ENCODE measurements at places on chromosomes 4 and X.

- DNase-seq: no peak
Measured at GRCh38 chr4:15965325-15965724, 2.4 kb upstream of the FGFBP2 start.

GRCh38 chr4:7649741-7650531 lies 215.2 kb upstream of the PSAPL1 start:
- peak; percentile 2 for DNase-seq

DNA sequence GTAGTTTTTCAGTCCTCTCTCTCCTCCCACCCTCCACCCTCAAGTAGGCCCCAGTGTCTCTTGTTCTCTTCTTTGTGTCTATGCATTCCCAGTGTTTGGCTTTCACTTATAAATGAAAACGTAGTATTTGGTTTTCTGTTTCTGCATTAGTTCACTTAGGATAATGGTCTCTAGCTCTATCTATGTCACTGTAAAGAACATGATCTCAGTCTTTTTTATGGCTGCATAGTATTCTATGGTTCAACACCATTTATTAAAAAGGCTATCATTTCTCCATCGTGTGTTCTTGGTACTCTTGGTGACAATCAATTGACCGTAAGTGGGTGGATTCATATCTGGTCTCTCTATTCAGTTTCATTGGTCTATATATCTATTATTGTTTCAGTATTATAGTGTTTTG lies 18.7 kb upstream of the IL2 start:
- DNase-seq: no peak

- DNase-seq: no peak
Measured at GRCh38 chrX:121160987-121161386, 113.6 kb downstream of the GLUD2 start.

GRCh38 chr4:3659131-3659530 lies 107.1 kb upstream of the ADRA2C start:
- no peak for DNase-seq

DNA sequence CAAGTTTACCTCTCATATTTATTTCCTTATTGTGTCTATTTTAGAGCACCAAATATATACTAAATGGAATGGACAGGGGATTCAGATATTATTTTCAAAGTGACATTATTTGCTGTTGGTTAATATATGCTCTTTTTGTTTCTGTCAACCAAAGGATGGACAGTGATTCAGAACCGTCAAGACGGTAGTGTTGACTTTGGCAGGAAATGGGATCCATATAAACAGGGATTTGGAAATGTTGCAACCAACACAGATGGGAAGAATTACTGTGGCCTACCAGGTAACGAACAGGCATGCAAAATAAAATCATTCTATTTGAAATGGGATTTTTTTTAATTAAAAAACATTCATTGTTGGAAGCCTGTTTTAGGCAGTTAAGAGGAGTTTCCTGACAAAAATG lies 6.2 kb downstream of the FGB start:
- DNase-seq: no peak

DNA sequence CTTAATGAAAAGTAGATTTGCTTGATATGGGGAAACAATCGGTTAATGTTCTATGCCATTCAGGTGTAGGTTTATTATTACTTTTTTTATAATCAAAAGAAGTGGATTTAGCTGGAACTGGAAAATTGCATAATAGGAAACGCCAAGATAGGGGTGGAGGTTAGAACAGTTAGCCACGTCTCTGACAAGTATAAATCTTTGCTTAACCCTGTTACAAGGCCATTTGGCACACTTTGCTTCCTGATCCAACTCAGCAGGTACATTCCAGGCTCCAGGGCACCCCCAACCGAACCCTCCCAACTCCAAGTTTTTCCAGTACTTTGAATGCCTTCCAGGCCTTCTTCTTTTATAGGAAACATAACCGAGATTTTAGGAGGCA lies 50.6 kb upstream of the ACSL4 start:
- DNase-seq: no peak

DNA sequence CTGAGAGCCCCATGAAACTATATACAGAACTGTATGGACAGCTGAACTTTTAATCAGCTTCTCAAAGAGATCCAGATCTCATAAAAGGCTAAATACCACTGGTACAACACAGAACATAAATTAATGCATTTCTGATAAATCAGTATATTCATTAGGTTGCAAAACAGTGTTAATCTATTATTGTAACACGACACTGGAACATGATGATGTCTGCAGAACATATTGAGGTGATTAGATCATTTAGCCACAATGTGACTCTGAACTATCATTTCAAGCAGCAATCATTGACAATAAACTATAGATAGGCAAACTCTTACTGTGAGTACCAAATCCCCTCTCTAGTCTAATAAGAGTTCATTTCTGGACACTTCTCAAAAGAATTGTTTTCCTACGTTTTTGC lies 50.3 kb downstream of the GASK1B start:
- DNase-seq: no peak

DNA sequence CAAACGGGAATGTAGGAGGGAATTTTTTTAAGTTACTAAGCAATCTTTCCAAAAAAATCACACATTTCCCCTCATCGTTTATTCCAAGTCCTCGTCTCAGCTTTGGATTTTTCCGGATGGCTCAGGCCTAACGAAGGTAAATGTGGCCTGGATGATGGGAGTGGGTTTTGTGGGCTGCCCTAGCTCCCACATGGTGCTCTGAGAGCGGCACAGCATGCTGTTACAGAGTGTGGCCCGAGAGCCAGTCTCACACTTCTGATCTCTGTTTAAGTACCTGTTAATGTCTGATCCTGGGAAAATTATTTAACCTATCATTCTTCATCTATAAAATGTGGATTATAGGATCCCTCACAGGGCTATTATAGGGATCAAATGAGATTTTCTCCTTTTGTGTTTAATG lies 38.2 kb upstream of the ADAM29 start:
- DNase-seq: no peak

GRCh38 chrX:119756926-119757635 lies 1.3 kb upstream of the SOWAHD start:
- no peak for DNase-seq

GRCh38 chr4:2011583-2011982 lies 2.8 kb upstream of the NELFA start:
- no peak for DNase-seq

DNA sequence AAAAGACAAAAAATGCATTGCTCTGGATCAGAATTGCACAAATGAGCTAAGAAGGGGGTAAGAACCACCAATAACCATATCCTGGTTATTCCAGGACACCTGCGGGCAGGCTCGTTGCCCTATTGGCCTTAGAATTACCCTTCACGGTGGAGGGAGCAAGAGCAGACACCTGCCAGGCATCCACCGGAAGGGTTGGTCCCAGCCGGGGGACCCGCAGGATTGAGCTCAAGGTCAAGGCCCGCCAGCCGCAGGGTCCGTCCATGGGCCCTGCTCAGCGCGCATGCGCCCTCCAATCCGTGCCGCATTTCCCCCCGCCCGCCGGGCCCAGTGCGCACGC lies 575 bp downstream of the SLC25A6 start:
- DNase-seq: peak; percentile 91

DNA sequence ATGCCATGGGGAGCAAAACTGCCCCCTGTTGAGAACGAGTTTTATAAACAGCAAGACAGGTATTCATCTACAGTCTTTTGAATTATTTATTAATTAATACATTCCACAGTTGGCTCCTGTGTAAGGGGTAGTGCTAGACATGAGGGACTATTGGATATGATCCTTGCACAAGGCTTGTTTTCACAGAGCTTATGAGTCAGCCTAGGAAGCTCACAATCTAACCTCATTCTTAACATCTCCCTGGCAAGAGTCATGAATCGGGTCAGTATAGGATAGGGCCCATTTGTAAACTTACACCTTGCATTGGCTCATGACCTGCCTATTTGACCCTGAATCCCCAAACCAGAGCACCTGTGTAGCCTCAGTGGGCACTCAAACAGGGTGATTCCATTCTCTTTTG lies 209.1 kb upstream of the HCCS start:
- no peak for DNase-seq

- no peak for DNase-seq
Measured at GRCh38 chr4:13190093-13190721, 293.9 kb downstream of the RAB28 start.

GRCh38 chrX:129108936-129109335 lies 414.4 kb downstream of the SMARCA1 start:
- DNase-seq: no peak

DNA sequence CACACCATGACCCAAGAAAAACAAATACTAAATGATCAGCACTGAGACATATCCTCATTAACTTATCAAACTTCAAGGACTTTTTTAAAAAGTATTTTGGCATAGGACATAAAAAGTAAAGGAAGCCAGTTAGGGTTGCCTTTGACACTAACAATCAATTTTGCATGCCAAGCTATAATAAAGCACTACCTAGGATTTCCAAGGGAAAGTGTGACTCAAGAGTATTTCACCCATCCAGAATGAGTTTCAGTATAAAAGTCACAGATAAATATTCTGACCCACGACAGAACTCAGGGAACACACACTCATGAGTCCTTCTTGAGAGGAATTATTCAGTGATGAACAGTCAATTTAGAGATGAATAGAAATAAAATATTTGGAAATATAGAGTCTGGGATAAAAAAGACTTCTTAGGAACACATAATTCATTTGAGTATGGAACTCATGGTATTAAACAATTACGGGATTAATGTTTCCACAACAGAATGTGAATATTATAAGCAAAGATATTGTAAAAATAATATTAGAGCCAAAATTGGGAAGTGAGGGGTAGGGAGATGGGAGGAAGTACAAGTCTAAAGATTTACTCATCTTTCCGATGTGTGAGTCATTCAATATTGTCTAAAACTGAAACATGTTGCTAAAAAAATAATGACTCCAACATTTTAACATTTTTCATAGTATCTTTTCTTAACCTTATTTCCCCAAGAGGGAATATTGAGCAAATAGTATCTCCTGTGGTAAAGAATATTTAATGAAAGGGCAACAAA lies 143.5 kb upstream of the LNX1 start:
- no peak for DNase-seq

- DNase-seq: no peak
Measured at GRCh38 chrX:22081475-22082092, 49.5 kb downstream of the PHEX start.

DNA sequence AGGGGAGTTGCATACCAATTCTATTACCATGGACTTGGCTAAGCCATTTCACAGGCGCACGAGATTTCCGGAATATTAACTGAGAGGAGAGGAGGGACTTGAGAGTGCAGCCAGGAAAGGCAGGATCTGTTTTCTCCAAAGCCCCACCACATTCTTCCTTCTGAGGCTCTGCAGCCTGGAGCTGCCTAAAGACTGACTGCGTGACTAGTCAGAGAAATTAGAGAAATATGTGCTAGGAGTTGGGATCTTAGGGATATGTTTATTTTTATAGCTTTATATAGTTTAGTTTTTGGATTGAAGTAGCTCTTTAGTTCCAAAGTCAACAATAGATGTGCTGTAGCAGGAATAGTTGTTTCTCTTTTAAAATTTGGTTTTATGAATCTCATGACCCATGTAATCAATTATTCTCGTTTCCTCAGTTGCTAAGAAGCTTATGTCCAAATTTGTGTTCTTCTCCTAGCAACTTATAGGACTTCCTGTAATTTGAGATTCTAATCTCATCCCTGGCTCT lies 300.1 kb upstream of the DDX53 start:
- no peak for DNase-seq

GRCh38 chrX:21873063-21873775 lies 17.4 kb downstream of the YY2 start:
- DNase-seq: no peak

- no peak for DNase-seq
Measured at GRCh38 chr4:95290702-95291101, 258.1 kb downstream of the UNC5C start.
